ENCODE measurements at places on chromosomes 7 and 10.

- DNase-seq = no peak
These were observed 51.4 kb downstream of the HECW1 start for GRCh38 chr7:43163885-43164284.

DNA sequence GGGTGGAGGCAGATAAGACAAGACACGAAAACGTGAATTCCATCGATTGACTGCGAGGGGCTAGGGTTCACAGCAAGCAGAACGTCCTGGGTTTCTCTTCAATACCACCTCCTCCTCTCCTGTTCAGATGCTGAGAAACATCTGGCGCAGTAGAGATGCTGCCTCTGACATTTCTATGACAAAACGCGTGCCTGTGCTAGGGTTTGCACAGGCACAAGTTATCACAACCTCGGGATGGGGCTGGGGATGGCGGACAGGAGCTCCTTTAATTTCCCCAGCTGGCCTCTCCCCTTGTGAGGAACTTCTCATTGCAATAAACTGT, 99.8 kb upstream of the SVIL start:
- DNase-seq = no peak

DNA sequence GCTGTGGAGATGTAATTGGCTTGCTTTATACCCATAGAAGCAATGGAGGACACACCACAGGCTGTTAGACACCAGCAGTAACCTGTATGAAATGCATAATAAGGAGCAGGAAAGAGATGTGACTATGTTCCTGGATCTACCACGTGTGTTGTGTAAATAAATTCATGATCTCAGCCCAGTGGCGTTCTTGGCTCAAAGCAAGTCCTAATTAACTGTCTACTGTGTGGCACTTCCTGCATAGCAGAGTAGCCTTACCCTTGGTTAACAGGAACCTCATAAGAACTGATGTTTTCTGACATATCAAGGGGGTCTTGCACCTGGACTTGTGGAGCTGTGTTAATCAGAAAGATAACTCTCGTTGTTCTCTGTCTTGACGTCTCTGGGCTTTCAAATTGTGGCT, 25.7 kb upstream of the FAM180A start:
- no peak for DNase-seq

DNA sequence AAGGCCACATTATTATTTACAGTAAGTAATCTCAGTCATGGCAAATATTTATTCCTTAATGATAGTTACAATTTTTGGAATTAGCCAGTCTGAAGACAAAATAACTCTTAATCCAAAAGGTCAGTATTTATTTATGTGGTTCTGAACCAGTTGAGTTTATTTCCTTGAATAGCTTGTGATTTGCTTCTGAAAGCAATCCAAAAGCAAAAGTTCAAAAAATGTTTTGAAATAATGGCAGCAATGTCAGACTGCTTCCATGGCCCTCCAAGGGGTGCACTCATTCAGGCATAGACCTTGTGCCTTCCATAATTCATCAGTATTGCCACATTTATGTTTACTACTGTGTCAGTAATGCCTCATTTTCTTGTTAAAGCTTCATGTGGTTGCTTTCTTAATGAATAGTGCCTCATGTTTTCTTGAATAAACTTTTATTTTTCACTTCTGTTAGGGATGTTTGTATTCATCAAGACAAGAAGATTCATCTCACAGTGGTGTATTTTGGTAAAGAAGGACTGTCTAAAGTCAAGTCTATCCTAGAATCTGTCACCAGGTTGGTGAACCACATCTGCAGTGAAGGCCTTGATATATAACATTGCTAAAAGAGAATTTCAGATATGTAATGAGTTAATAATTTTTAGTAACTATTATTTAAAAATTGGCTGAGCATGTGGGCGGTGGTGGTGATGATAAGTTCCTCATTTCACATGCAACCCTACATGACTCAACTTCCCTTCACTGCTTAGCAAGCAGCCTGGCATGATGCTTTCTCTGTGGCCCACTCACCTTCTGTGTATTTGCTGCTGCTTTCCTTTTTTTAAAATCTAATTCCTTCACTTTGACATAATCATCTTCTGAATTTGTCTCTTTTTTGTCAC, 22.0 kb downstream of the CSGALNACT2 start:
- DNase-seq = no peak

GRCh38 chr10:22427101-22427500, 81.8 kb downstream of the SPAG6 start:
- DNase-seq = no peak

DNA sequence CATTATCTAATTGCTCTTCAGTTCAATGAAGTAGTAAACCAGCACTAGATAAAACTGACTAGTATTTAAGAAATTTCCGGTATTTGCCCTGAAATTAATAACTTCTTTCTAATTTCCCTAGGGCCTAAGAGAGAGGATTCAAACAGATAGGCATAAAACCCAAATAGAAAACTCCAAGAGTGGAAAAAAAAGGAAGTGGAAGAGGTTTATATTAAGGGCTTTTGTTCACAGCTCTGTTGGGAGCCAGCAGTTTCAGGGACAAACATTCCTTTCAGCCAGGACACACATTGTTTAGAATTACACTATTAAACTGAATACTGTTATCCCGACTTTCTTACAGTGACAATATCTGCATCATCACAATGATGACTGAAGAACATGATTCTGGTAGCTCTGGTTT, 3.6 kb downstream of the ODAD2 start:
- DNase-seq = no peak

GRCh38 chr10:121080281-121080891, 229.2 kb downstream of the WDR11 start:
- no peak for DNase-seq

DNA sequence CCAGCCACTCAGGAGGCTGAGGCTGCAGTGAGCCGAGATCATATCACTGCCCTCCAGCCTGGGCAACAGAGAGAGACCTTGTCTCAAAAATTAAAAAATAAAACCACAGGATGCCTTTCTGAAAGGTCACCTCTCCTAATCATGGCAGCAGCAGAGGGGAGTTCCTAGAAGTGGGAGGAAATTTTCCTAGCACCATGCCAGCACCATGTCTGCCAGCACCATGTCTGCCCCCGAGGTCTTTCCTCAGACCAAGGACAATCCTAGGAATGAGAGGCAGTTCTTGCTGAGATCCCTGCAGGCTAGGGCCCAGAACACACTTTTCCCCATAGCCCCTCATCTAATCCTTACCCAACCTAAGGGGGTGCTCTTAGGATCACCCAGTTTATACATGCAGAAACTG, 22.3 kb upstream of the INMT start:
- DNase-seq = no peak

DNA sequence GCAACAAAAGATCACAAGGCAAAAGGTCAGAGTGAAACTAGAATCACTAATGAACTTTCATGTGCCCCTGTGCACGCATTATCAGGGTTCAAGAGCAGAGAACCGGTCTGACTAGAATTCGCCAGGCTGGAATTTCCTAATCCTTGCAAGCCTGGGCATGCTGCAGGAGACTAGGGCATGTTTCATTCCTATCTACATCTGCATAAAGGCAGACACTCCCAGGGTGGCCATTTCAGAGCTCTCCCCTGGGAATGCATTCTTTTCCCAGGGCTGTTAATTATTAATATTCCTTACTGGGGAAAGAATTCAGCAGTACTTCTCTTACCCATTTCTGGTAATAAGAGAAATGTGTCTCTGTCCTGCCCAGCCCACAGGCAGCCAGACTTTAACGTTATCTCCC, 90.5 kb downstream of the CDC14C start:
- no peak for DNase-seq

DNA sequence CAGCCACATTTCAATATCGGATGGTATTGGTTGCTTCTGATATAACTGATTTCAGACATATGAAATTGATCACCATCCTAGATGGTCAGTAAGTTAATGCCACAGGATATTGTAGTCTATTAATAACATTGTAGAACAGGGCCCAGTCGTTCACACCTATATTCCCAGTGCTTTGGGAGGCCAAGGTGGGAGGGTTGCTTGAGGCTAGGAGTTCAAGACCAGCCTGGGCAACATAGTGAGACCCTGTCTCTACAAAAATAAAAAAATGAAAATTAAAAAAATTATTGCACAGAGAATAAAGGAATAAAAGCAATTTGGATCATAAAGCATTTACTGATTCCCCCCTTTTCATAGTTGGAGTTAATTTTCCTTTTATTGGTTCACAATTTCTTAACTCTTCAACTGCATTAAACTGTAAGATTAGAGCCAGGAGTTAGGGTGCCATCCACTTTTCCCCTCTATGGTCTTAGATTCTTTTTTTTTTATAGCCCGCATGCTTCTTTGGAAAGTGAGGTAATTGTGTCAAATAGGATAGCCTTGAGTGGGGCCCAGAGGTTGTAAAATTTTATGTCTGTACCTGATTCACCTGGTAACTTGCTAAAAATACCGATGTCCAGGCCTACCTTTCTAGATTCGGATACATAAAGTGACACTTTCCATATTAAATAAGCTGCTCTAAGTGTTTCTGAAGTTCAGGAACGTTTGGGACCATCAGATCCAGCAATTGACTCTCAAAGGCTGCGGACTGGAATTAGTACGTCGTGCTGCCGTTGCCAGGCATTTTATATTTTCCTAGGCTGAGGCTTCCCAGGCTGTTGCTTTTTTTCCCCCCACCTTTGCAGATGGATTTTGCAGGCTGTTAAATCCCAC, 24.7 kb downstream of the ADK start:
- no peak for DNase-seq

- DNase-seq = no peak
These were observed 27.4 kb upstream of the RASGEF1A start for GRCh38 chr10:43294241-43294658.

DNA sequence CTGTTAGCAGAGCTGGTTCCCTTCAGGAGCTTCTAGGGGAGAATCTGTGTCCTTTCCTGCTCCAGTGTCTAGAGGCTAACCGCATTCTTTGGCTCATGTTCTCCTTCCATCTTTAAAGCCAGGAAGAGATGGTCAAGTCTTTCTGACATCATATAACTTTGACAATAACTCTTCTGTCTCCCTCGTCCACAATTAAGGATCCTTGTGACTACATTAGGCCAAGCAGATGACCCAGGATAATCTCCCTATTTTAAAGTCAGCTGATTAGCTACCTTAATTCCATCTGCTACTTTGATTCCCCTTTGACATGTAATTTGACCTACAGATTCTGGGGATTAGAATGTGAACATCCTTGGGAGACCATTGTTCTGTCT, 28.1 kb upstream of the SLC26A4 start:
- no peak for DNase-seq

DNA sequence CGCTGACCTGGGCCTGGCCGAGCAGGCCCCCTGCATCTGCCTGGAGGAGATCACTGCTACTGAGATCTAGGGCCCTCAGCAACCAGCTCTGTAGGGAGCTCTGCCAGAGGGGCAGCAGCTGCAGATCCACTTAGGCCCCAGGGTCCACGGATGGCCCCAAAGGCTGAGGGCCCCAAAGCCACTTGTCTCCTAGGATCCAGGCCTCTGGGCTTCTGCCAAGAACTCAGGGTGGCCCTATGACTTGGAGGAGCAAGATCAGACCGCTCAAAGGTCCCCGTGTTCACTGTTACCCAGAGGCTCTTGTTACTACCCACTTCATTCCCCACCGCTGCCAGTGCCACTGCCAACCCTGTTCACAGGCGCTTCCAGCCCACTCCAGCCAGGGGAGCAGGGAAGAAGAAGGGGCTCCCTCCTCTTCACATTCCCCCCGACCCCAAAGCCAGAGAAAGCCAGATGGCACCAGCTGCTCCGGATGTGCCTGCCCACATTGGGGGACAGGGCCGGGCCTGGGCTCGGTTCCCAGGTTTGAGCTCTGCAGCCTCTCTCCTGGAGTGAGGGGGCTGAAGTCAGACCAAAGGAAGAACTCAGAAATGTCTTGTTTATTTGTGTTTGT, 7.6 kb downstream of the LZTS2 start:
- DNase-seq = no peak

DNA sequence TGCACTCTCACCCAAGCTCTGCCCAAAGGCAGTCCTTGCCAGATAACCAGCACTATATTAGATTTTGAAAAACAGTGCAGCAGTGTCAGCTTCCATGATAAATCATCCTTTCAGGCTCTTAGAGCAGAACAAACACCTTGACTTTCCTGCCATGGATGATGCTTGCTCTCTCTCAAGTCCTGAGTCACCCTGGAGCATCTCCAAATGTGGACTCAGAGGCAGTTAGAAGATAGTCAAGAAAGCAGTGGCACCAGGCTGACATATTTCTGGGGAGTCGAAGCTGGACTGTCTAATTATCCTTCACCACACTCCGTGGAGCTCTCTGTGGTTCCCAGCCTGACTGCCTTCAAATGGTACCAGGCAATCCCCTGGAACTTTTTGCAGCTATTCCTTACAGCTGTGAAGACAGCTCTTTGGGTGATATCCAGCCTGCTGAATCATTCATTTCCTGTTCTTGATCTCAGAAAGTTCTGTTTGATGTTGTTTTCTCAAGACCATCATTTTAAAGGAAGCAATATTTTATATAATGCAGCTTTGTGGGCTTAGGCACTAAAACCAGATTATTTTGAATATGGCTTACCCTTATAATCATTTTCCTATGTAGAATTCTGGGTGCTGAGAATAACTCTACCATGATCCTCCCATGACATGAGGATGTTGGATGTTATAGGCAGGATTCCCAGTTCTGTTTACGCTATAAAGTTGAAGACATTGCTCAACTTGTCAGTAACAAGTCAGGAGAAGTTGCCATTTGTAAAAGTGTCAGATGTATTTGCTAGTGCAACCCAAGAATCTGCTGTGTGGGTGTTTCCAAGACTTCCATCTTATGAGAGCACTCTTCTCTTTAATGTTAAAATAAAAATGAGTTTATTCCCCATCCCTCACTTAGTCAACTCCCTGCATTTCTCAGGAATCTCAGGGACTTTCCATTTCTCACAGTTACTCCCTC, 233.8 kb downstream of the C7orf25 start:
- no peak for DNase-seq

DNA sequence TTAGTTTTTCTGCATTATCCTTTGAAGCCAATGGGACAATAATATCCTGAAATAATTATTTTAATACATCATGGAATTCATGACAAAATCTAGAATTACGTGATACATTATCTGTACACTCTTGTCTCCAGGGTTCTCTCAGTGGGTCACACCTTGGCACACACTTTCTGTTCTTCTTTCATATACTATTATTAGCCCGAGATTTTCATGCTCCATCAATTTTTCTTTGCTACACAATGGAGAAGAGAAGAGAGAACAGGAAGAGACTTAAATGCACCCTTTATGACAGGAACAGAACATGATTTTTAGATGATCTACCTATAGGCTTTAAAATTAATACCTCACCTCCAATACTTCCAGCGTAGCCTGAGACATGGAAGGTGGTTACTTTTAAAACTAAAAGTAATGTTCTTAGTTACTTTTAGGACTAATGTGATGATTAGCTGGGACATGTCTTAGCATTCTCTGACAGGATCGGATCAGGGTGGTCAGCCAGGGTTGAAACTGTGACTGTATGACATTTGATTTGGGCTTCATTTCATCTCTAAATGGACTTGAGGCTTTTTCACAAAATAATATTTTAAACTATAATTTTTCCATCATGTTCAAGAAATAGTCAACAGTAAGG, 148.2 kb upstream of the WNT16 start:
- DNase-seq = no peak

DNA sequence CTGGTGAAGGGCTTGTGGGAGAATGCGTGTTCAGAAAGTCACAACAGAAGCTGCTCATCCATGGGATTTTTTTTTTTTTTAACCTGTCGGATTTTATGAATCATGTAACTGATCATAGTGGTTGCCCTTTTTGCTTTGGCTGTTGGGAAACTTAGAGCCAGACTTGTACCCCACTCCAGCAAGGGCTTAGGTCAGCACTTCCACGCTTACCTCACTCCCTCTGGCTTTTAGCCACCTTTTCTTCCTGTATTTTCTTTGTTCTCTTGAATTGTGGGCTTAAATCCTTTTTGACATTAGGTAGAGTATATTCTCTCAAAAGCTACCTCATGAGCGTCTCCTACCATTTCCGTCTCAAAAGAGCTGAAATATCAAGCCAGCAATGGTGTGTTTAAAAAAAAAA, 113.6 kb upstream of the BTBD16 start:
- DNase-seq = no peak

Measured in activated CD8-positive, alpha-beta memory T cell treated with anti-CD3 and anti-CD28 coated beads for 1 hour (primary cell).